ENCODE measurements at places on chromosomes 5 and 9.

- DNase-seq, result no peak
Observed at GRCh38 chr5:7181841-7182240, 214.1 kb upstream of the ADCY2 start.

DNA sequence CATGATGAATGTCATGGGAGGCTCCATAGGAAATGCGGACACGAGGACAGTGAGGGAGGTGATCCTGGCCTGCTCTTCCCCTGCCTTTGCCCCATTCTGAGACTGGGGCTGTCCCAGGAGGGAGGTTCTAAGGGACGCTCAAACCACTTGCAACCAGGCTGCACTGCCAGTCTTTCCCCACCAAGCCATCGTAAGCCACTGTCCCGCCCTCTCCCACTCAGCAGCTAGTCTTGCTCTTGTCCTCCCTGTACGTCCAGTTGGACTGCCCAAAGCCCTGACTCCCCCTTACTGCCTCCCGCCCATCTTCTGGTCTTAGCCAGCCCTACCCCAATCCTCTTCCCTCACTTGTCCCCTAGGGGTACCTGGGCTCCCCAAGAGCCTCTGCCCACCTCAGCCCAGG, 115.7 kb downstream of the FSTL4 start:
- no peak for DNase-seq

DNA sequence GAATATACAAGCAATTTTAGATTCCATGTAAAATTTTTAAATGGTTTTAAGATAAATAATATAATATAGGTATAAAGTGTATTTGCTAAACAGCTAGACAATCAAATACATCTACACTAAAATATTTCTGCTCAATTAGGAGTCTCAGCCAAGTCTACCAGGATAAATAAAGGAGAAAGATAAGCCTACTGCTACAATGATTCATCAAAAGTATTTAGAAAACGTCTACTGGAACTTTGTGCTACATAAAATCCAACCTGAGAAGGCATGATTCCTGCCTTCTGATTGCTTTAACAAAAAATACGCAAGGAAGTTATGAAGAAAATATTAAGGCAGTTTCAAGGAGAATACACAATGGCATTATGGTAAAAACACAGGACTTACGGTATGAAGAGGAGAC, 570.6 kb downstream of the EFNA5 start:
- DNase-seq, result no peak

DNA sequence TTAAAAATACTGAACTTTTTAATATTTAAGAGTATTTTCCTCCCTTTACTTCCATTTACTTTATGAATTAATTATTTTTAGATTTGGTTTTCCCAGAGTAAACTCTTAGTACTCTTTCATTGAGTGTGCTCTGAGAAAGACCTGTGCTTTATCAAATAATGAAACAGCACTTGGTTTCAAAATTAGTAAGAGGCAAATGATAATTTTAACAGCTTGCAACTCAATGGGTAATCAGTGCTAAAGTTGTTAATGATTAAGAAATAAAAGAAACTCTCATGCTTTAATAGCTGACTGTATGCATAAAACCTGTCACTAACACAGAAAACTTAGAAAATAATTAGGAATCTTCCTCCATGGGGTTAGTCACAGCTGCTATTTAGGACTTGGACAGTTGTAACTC, 244.4 kb downstream of the RFX3 start:
- DNase-seq, result no peak

- DNase-seq, result no peak
Observed at GRCh38 chr9:16915126-16915831, 44.8 kb upstream of the BNC2 start.

DNA sequence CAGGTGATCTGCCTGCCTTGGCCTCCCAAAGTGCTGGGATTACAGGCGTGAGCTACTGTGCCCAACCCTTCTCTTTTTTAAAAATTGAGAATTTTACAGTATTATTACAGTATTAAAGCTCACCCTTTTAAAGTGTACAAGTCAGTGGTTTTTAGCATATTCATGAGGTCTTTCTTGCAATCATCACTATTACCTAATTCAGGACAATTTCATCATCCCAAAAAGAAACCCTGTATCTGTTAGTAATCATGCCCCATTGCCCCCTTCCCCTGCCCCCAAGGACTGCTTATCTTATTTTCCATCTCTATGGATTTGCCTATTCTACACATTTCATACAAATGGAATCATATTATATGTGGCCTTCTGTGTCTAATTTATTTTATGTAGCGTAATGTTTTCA, 22.6 kb upstream of the MEGF9 start:
- no peak for DNase-seq

DNA sequence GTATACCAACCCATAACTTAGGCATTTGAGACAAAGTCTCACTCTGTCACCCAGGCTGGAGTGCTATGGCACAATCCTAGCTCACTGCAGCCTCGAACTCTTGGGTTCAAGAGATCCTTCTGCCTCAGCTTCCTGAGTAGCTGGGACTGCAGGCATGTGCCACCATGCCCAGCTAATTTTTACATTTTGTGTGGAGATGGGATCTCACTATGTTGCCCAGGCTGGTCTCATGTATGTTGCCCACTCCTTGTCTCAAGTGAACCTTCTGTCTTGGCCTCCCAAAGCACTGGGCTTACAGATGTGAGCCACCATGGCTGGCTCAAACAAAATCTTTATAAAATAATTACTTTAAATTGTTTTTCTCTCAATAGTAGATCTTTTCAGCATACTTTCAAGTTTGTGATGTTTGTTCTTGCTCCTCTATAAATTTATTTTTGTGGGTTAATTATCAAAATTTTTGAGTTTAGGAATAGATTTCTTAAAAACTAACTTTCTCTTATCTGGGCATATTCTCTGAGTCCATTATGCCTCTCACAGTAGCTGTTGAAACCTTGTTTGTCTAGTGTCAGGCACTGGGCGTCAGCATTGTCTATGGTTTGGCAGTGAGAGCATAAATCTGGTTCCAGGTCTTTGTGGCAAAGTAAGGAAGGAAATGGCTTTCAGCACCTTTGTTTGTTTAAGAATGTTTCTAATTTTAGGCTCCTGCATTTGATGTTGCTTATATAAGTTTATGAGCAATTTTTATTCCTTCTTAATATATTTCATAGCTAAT, 38.7 kb downstream of the NLN start:
- DNase-seq, result no peak

GRCh38 chr9:129400971-129401622, 219.8 kb downstream of the C9orf50 start:
- no peak for DNase-seq

DNA sequence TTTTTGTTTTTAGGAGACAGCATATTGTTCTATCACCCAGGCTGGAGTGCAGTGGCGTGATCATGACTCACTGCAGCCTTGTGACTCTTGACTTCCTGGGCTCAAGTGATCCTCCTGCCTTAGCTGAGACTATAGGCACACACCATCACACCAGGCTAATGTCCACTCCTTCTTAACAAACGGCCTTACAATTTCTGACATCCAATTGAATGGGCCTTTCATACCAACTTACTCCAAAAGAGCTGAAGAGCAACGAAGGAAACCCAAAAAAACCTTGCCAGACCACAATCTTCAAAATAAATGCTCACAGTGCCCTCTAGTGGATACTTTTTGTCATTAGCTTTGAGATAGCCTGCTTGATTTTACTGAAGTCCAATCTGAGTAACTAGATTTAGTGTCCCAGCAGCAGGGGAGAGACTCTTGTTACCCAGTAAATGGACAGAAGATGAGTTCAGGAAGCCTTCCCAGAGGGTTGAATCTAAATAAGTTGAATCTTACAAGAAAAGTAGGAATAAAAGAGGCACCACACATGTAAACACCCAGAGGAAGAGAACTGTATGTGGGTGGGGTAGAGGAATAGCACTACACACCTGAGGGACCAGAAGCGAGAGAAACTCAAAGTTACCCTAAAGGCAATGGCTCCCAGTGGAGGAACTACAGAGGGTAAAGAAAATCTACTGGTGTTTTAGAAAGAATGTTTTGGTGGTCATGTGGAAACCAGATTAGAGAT, 9.3 kb downstream of the ZNF622 start:
- peak; percentile 78 for DNase-seq

DNA sequence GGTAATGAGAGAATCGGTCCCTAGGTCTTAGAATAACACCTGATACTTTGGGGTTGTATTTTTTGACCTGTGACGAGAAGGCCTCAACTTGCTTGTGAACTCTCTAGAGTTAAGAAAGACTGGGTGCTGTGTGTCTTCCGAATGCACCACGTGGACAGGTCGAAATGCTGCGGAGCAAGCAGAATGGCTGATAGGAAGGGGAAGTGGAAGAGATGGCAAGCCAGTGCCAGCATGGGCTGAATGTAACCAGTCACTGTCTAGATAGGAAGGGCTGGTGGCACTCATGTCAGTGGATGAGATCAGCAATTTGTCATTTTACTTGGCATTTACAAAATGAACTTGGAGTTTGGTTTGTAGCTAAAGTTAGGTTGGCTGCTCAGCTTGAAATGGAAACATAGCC, 5.6 kb downstream of the OTULINL start:
- DNase-seq, result no peak

DNA sequence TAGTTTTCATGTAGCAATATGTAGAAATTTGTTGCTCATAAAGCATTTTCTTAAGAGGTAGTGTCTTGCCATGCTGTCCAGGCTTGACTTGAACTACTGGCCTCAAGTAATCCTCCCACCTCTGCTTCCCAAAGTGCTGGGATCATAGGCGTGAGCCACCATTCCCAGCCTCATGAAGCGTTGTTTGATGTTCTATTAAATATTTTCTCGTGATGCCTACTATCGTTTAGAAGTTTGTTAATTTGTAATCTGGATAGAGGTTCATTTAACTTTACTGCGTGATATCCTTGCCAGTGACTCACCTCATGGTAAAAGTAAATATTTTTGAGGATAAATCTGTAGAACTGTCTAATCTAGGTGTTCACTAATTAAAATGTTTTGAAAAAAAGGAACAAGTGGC, 82.6 kb downstream of the VCAN start:
- no peak for DNase-seq

DNA sequence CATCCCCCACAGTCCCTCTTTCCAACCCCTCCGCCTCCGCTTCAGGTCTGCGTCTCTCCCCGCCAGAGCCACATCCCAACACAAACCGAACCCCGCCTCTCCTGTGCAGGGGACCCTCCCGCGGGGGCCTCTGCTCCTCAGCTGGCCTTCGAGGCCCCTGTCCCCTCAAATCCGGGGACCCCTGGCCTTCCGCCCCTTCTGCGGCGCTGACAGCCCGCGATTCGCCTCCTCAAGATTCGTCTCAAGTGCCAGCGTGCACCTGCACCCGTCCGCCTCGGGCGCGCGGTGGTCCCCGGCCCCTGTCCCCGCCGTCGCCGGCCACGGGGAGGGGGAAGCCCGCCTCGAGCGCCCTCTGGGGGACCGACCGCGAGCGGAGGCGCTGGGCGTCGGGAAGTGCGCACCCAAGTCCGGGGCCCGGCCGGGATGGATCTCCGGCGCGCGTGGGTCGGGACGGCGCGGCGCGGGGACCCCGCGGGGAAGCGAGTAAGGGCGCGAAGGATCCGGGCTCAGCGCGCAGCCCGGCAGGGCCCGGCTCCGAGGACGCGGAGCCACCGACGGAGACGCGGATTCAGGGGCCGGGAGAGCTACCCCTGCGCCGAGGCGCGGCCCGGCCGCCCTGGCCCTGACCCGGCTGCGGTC, 623 bp downstream of the FLT4 start:
- DNase-seq, result no peak

GRCh38 chr9:126611193-126611591, 2.5 kb upstream of the LMX1B start:
- no peak for DNase-seq

DNA sequence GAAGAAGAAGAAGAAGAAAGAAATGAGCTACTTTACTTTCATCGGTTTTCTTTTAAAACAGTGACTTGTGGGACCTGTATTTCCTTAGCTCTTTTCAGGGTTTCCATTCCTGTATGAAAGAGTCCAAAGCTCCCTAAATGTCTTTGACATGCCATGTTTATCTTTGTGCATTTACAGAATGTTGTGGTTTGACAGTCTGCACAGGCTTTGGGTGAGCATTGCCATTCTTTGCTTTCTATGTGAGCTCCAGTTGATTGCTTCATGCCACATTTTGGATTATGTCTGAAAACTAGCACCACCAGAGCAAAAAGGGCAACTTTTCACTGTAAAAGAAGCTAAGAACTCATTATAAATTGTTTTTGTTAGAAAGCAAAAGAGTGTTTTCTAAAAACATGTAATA, 733.4 kb downstream of the TLE4 start:
- DNase-seq, result no peak

GRCh38 chr5:134994560-134995156, 27.0 kb downstream of the CATSPER3 start:
- DNase-seq, result peak; percentile 24

DNA sequence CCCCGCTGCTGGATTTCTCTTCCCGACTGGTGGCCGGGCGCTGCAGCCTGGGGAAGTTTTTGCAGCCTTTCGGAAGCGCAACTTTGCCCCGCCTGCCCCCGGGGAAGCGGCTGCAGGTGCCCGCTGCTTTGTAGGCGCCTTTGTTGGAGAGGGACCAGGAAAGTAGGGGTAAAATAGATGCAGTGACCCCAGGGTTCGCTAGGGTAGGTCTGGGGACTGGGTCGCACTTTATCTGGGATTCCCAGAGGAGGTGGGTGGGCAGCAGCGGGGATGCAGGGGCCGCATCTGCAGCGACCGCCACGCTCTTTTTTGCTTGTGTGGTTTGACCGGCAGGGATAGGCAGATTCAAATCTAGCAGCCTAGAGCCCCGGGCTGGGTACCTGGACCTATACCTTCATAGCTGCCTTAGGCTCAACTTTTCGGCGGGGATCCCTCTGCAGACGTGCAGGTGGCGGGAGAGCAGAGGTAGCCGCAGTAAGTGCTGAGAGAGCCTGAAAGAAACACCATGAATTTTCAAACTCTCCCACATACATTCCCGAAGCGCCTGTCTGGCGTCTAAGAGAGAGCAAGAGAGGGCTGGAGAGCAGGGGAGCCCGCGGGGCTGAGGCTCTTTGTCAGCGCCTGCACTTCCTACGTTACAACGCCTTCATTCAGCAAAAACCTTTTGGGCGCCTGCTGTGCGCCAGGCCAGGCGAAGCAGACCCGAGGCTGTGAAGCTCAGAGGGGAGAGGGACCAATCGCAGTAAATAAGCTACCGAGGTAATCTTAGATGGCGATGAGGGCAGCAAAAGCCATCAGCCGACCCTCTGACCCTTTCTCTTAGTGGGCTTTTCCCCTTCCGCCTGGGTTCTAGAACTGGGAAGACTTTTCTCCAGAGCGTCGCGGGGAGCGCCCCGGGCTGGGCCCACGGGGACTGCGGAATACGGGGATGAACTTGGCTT, 642 bp downstream of the SV2C start:
- DNase-seq, result no peak

GRCh38 chr5:6576861-6577501, 55.9 kb downstream of the NSUN2 start:
- peak; percentile 8 for DNase-seq

GRCh38 chr9:32501868-32502267, 24.1 kb downstream of the RIGI start:
- DNase-seq, result no peak

All from SK-N-MC (cell line).